ENCODE measurements at places on chromosomes 6 and 20. TPM values are rescaled to one million over a fixed set of nuclear protein-coding genes. Genes with fewer than 3 reads are reported as not detected.

DNA sequence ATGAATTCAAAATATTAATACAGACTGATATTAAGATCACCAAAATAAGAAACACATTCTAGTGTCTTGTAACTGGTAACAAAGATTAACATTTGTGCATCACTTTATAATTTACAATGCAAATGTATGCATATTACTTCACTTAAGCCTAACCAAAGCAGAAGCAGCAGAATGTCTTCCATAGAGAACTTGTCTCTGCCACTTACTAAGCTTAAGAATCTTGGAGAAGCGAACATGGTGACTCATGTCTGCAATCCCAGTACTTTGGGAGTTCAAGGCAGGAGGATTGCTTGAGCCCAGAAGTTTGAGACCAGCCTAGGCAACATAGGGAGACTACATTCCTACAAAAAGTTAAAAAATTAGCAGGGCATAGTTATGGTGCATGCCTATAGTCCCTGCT, 18.8 kb downstream of the AK9 start:
- no peak for DNase-seq

DNA sequence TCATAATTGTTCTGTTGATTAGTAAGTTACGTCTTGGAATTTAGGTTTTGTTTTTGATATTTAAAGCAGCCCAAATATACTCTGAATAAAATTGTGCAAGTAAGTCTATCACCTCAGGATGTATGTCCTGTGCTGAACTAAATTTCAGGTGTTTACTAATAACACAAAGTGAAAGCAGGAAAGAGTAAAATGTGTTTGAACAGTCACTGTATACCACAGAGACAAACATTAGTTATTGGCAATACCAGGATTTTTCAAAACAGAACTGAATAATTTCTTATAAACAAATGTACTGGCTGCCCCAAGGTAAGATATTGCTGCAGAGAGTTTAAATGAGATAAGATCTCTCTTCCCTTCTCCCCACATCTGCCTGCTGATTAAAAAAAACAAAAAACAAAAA, 404.7 kb upstream of the RUNX2 start:
- no peak for DNase-seq

- DNase-seq: no peak
These were observed 161.8 kb downstream of the IBTK start for GRCh38 chr6:82085701-82086100.

ASIP gene
- total RNA-seq: not detected
